ENCODE measurements at places on chromosomes 3 and 15. TPM values are rescaled to one million over a fixed set of nuclear protein-coding genes. Genes with fewer than 3 reads are reported as not detected.

- DNase-seq, result no peak
Observed at GRCh38 chr3:54889731-54890130, 38.1 kb downstream of the LRTM1 start.

DNA sequence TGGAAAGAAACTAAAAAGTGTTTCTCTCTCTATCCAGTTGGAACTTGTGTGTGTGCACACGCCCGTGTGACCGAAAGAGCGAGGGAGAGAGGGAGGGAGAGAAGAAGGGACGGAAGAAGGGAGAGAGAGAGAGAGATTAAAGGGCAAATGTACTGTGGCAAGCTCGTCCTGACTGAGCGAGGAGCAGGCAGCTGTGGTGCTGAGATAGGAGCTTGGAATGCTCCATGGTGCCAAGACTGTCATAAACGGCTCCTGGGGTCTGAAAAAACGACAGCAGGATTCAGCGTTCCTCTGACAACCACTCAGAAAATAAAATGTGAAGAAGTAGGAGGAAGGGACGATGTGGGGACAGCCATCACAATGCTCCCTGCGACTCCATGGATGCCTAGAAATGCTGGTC is 276.0 kb downstream of the SV2B start:
- DNase-seq, result no peak

DNA sequence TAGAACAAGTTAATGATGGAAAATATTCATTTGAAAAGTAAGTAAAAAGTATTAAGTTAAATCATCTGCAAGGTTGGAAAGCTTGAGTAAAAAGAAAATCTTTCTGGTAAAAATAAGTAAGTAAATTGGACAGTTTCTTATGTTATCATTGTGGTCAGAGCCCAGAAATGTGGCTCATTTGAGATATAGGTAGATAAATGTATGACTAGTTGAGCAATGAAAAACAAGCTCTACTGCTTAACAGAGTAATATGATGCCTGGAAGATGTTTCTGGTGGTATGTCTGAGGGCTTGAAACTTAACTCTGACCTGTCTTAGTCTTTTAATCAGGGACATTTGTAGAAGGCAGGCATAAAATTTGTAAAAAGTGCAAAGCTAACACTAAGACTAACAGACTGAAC is 444.0 kb downstream of the MFSD1 start:
- no peak for DNase-seq

The PRSS50 gene
- not detected for total RNA-seq

The FNDC3B gene
- total RNA-seq, result 293 TPM

The DNAH12 gene
- 0.29 TPM for total RNA-seq

The CAPN3 gene
- 3.3 TPM for total RNA-seq

The TJP1 gene
- total RNA-seq, result 91.7 TPM

The KNG1 gene
- total RNA-seq, result not detected
